Body of pancreas (tissue), 4 donors: ENCODE measurements at places on chromosomes 7 and 10. TPM values are rescaled to one million over a fixed set of nuclear protein-coding genes. Genes with fewer than 3 reads are reported as not detected.

GRCh38 chr7:150329331-150330120 is 6.2 kb upstream of the ACTR3C start:
- peak; percentile 46 for DNase-seq

Gene ETV1
- 2.6 TPM for total RNA-seq

DNA sequence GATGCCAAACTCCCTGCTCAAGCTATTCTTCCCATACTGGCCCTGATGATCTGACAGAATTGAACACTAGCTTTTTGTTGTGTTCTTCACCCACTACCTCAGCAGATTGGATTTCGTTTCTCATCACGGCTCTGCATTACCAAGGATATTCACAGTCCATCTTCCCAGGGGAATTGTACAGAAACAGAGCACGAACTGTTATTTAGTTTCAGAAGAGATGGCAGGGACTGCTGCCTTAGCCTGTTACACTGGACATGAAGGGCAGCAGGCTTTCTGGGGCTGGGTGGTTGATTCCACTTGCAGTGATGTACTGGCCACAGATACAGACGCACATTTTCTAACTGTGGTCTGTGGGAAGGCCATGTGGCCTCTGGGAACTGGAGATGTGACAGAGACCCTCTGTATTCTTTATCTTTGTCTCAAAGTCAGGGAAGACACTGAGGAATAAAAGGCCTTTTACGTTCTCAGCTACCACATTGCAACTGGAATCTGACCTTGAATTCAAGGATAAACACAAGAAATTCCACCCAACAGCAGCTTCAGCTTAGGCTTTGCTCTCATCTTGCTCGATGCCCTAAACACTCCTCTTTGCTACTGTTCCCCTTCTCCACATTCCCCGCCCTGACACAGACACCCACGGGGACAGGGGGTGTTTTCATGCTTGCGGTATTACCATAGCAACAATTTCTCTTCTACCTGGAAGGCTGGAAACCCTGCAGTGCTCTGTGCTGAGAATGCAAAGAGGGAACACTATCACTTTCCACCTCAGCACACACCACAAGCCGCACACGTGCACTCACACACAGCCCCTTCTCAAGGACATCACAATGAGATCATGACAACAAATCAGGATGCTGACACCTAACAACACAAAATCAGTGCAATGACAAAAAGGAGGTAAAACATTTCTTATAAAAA is 81.7 kb downstream of the RNF216 start:
- peak; percentile 50 for DNase-seq

DNA sequence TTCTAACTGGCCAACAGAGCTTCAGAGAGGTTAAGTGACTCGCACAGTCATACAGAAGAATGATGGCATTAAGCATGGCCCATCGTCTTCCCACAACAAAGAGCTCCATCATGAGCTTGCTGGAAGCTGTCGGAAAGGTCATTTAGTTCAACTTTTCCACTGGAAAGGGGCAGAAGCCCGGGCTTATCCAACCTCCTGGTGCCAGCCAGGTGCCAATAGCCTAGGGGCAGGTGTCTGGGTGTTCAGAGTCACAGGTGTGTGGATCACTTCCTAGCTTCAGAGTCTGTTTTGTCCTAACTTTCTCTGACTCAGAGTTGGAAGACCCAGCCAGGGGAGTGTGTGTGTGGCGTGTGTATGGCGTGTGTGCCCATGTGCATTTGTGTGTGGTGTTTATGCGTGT is 1.3 kb upstream of the TRPV6 start:
- no peak for DNase-seq

DNA sequence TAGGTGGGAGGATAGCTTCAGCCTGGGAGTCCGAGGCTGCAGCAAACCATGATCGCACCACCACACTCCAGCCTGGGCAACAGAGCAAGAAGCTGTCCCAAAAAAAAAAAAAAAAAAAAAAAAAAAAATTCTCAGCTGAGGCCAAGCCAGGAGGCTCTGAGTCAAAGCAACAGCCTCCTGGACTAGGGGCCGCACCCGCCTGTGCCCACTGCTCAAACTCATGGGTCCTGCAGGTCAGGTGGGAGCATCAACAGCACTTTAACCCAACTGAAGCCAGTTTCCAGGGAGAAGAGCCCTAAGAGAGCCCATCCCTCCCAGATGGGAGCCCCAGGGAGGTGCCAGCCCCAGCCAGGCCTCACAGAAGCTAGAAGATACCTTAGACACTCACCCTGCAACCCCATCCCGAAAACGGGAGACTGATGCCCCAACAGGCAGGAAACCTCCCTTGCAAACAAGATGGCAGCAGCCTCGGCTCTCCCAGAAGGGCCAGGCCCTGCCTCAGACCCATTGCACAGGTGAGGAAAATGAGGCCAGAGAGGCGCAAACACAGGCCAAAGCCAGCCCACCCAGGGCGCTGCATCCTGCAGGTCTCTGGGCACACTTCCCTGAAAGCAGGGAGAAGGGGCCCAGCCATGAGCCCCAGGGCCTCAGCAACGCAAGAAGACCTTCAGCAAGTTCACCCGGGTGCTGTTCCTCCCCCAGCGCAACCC is 11.0 kb downstream of the PDGFA start:
- DNase-seq: no peak

Gene CTAGE6
- total RNA-seq: not detected

GRCh38 chr7:65972976-65973375 is 9.0 kb downstream of the GUSB start:
- DNase-seq: no peak

DNA sequence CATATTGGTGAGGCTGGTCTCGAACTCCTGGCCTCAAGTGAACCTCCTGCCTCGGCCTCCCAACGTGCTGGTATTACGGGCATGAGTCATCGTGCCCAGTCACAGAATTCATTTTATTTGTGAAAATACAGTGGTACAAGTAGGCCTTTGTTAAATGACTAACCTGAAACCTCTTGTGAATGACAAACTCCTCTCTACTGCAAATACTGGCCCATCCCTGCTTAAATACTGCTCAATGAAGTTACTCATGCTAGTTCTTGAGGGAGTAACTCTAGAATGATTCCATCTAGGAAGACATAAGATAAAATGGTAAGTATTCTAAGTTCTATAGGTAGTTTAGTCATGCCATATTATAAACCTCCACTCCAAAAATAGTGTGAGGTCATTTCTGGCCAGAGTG is 80.7 kb downstream of the UBE2H start:
- DNase-seq: no peak

Gene LBX1
- total RNA-seq: not detected

Gene METTL27
- 3.3 TPM for total RNA-seq

DNA sequence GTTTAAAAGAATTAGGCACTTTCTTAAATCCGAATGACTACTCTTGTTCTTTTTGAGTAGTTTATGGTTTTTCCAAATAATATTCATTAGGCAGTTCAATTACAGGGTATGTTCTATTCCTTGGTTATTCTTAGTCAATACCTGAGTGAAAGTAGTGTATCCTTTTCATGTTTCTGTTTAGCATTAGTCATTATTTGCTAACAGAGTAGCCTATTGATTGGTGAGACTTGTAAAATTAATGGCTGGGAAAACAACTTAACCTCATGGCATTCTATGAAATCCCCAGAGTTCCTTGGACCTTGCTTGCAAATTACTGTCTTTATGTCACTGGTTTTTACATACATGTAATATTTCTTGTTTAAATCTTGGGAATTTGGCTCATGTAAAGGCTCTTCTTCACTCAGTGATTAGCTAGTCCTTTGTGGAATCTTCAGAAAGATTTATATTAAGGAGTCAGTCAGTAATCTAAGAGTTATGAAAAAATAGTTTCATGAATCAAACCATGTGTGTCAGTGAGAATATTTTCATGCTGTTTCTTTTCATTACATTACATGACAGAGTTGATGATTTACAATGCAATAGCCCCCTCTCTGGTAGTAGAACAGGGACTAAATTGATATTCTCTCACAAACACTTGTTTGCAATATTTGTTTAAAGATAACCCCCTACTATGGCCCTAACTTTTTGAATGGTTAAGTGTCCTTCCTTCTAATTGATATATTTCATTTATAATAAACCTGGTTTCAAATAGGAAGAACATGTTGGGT is 81.5 kb upstream of the LRRTM3 start:
- no peak for DNase-seq

Gene MCM10
- total RNA-seq: 0.26 TPM

Gene AQP1
- total RNA-seq: 204 TPM

Gene HNRNPH3
- total RNA-seq: 27.7 TPM

- no peak for DNase-seq
Observed at GRCh38 chr7:98559958-98560357, 57.1 kb upstream of the NPTX2 start.

DNA sequence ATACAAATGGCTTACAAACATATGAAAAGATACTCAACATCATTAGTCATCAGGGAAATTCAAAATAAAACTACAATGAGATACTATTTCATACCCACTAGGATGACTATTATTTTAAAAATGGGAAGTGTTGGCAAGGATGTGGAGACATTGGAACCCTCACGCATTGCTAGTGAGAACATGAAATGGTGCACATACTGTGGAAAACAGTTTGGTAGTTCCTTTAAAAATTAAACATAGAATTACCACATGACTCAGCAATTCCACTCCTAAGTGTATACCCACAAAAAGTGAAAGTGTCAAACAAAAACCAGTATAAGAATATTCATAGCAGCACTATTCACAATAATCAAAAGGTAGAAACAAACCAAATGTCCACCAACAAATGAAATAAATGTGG is 48.5 kb upstream of the SHTN1 start:
- DNase-seq: no peak

- no peak for DNase-seq
Observed at GRCh38 chr10:1667392-1667791, 69.9 kb downstream of the ADARB2 start.

Gene MUC3A
- 0.52 TPM for total RNA-seq

DNA sequence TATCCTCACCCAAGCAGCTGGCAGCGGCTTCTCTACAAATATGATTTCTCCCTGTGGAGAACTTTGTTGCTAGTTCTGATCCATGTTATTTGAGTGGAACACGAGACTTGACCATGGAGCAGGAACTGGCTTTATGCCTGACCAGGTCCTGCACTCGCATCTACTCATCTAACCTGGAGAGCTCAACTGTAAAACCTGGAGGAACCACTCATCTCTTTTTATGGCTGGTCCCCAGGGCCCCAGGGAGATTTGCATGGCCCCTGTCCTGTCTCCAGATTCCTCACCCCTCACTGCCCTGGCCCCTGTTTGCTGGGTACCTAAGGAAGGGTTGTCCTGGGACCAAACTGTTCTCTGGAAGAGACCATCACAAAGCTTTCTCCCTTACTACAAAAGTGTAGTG is 16.0 kb downstream of the TCAF1 start:
- DNase-seq: no peak

- DNase-seq: no peak
Observed at GRCh38 chr7:55016061-55016745, 2.6 kb upstream of the EGFR start.
